Cardiac septum (tissue), 1 donor: ENCODE measurements at places on chromosomes 4 and X. TPM values are rescaled to one million over a fixed set of nuclear protein-coding genes. Genes with fewer than 3 reads are reported as not detected.

The SUPT20HL2 gene
- total RNA-seq = not detected

The EREG gene
- total RNA-seq = 0.05 TPM

The SMIM10L2A gene
- total RNA-seq = 0.97 TPM

The DOK7 gene
- 62.7 TPM for total RNA-seq

The SOX3 gene
- not detected for total RNA-seq

The MAGEA8 gene
- not detected for total RNA-seq

GRCh38 chr4:8010618-8011017, 71.0 kb upstream of the AFAP1 start:
- DNase-seq = no peak

GRCh38 chr4:81714291-81714690, 242.6 kb upstream of the RASGEF1B start:
- DNase-seq = no peak

DNA sequence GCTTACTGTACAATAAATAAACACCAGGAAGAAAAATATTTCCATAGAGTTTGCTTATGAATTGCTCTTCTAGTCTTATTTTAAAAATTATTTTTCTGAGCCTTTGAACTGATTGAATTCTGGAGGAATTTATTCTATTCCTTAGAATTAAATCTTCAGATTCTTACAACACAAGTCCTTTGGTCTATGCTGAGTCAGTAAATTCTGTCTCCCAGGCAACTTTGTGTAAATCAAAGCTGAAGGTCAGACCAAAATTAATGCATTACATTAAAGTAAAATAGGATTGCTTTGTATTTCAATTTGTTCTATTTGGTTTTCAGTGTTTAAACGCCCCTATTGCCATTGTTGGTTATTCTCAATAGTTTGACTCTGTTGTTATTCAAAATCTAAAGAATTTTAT, 26.8 kb upstream of the STPG2 start:
- DNase-seq = no peak

DNA sequence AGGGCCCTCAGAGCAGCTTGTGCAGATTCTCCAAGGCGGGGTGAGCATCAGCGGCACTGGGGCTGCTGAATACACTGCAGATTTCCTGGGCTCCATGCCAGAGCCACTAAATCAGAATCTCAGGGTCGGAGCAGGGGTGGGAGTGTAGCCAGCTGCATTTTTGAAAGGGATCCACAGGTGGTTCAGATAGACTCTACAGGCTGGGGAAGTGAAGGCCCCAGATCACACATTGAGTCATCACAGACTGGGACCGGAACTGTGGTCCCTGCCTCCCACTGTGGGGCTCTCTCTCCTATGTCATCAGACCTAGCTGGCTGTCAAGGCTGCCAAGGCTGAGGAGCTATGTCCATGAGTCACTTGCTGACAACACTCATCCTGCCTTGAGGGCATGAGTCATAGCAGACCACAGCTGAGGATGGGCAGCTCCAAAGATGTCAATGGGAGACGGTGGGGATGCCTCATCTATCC, 162.3 kb upstream of the MAMLD1 start:
- no peak for DNase-seq

DNA sequence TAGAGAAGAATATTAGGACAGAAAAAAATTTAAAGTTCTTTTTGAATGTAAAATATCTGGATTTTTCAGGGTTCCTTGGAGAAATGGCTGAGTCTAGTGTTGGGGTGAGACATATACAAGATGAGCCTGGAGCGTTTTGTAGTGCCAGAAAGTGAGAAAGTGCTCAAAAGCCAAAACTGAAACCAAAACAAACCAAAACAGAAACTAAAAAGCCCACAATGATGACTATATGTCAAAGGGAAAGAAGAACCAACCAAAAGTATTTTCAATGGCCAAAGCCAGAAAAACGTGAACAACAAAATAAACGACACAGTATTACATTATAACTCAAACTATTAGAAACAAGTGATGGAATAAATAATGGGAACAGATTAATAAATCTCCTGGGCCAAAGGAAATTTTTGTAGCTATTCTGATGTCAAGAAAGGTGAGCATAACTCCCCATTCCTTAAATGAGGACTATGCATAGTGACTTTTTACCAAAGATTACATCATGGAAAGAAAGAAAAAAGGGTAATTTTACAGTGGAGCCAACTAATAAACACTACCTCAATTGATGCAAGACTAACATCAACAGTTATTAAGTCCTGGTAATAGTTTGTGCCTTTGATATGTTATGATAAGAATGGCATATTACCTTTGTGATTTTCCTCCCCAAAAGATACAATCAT, 1137.6 kb downstream of the C4orf33 start:
- DNase-seq = no peak

DNA sequence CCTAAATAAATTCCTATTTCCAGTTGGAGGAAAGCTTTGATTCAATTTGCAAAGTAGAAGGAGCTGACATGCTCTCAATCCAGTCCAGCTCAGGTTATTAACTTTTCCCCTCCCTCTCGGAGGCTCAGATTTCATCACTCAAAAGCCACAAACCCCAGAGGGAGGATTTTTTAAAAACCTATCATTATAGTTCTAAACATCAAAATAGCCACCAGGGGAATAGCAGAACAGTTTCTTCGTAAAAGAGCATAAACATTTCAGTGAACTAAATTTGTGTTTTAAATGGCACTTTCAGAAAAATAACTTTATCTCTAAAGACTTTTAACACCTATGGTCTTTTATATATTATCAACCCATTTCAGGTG, 8.8 kb downstream of the GPRIN3 start:
- DNase-seq = no peak

DNA sequence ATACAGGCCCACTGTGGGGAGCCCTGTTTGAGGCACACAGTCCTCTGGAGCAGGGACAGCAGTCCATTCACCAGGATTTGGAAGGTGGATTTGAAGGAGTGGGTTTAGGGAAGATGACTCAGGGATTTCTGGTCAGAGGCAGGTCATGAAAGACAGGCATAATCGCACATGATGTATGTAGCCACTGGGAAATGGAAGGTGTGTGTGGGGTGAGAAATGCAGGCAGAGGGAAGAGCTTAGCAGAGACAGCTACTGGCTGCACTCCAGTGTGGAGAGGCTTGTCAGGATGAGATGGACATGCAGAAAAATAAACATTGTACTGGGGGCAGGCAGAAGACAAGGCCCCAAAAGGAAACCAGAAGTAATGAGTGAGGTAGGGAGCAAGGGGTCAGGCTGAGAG, 85.2 kb upstream of the STS start:
- no peak for DNase-seq

- no peak for DNase-seq
Measured at GRCh38 chr4:44157611-44158277, 290.9 kb downstream of the KCTD8 start.

- DNase-seq = no peak
Measured at GRCh38 chr4:130608121-130608520, 1512.2 kb downstream of the C4orf33 start.

GRCh38 chr4:56048702-56049431, 100.1 kb downstream of the CEP135 start:
- DNase-seq = no peak

DNA sequence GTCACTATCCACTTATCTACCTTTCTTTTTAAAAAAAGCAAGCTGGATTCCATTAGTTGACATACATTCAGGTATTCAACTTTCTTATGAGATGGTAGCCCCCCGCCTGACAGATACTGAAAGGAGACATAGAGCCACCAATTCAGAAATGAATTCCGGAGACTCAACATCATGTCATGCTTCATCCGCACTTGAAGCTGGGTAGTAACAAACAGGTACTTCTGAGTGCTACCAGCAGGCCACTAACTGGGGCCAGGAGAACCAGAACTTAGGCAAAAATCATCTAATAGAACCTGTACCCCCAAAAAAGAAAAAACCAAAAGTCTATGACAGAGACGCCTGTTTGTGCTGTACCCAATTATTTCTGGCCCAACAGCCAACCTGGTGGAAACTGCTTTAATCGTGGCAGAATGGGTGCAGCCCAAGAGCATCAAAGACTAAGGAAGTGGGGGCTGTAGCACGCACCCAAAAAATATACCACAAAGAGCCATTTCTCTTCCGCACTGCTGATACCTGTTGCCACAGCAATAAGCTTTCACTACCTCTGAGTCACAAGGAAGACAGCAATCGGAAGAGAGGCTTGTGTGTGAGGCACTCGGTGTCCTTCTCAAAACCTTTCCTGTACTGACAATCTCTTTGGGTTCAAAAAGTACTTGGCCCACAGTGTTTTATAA, 84.8 kb downstream of the AFAP1 start:
- DNase-seq = no peak

- DNase-seq = no peak
Measured at GRCh38 chr4:174604198-174604597, 81.9 kb upstream of the HPGD start.

DNA sequence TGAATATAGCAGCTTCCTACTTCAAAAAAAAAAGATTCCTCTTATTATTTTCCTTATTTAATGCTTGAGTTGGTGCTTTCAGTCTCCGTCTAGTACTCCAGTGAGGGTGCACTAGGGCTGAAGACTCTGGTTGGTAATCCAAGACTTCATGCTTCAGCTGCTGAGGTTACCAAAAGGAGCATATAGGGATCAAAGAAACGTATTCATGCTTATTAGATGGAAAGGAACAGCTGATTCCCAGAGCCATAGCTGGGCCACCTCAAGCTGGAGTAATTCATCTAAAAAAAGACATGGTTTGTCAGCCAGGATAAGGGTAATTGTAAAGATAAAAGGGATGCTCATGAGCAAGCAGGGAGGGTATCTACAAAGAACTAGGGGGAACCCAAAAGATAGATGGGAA, 131.7 kb upstream of the FAM47B start:
- DNase-seq = no peak

- no peak for DNase-seq
Measured at GRCh38 chrX:70174754-70175153, 2.5 kb upstream of the DGAT2L6 start.

DNA sequence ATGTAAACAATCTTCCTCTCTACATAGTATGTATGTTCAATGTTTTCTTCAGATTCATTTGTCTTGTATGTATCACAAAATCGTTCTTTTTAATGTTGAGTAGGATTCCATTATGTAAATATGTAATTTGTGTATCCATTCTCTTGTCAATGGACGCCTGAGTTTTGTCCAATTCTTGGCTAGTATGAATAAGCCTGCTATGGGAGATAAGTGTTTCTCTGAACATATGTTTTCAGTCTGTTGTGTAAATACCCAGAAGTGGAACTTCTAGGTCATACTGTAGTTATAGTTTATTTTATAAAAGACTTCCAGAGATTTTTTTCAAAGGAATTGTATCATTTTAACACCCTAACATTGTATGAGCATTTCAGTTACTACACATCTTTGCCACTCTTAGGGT, 2.8 kb downstream of the SMIM31 start:
- no peak for DNase-seq

GRCh38 chrX:140733766-140734342, 24.3 kb downstream of the LINC00632 start:
- no peak for DNase-seq
